Inflammatory macrophage (primary cell): ENCODE measurements at places on chromosomes 7 and 10.

- DNase-seq: no peak
Measured at GRCh38 chr10:120983721-120984120, 132.6 kb downstream of the WDR11 start.

- peak; percentile 69 for DNase-seq
Measured at GRCh38 chr10:88890681-88891381, 10.8 kb downstream of the STAMBPL1 start.

DNA sequence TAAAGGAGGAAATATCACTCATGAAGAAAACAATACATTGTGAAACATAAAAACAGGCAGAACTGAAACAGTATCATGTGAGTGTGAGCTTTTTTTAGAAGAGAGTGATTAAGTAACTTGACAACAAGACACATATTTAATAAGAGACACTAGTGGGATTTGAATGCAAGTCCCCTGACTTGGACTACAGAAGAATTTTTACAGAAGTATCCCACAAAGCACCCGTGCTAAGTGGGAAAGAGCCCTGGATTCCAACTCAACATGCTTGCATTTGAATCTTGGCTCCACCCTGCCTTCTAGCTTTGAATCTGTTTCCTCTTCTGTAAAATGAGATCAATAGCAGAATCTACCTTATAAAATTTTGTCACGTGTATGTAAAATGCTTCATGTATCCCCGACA lies 166.2 kb downstream of the ZNF365 start:
- peak; percentile 91 for DNase-seq

GRCh38 chr10:652233-652632 lies 37.2 kb downstream of the DIP2C start:
- no peak for DNase-seq

DNA sequence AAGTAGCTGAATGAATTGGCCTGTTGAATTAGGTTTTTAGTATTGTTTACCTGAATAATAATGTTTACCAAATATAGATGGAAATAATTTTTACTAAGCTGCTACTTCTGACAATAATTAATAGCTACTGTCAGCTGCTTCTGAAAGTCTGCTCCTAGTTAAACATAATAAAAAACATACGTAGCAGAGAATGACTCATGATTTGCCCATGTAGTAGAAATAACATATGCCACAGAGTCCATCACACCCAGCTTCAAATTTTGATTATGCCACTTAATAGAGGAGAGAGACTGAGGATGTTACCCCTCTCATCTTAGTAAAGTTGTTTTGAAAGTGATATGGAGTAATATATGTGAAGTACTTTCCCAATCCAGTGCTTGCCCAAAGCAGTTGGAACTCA lies 57.6 kb upstream of the MDFIC start:
- no peak for DNase-seq

DNA sequence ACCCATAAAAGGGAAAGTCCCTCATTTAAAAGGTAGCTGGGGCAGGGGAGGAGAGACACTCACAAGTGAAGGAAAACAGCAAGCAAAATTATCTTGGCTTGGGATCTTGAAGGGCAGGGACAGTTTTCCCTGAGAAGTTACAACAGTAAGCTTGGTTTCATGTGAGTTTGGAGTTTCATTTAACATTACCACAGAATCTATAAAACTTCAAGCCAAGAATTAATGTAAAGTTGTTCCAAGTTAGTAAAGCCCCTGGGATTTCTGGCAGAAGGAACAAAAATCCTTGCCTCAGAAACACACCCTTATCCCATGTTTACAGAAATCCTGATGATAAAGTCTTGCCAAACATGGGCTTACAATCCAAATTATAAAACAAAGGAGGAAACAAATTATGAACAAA lies 19.2 kb downstream of the CRPPA start:
- DNase-seq: no peak

GRCh38 chr10:78211561-78212051 lies 177.9 kb downstream of the RPS24 start:
- peak; percentile 45 for DNase-seq

DNA sequence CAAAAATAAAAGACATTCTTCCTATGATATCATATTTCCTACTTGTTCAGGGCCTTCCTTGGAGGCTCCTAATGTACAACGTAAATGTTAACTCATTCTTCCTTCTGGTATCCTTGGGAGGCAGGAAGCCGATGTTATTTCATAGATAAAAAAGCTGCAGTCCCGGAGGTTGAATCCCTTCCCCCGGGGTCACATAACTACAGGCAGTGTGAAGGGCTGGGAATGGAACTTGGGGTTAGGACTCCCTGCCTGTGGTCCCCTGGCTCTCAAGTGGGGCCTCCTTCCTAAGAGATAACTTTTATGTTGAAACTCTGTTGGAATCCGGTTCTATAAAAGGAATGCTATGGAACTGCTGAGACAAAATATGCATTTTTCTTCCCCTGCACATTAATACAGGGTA lies 14.9 kb upstream of the CCDC3 start:
- no peak for DNase-seq

GRCh38 chr10:29811751-29812427 lies 177.1 kb upstream of the SVIL start:
- DNase-seq: peak; percentile 15

DNA sequence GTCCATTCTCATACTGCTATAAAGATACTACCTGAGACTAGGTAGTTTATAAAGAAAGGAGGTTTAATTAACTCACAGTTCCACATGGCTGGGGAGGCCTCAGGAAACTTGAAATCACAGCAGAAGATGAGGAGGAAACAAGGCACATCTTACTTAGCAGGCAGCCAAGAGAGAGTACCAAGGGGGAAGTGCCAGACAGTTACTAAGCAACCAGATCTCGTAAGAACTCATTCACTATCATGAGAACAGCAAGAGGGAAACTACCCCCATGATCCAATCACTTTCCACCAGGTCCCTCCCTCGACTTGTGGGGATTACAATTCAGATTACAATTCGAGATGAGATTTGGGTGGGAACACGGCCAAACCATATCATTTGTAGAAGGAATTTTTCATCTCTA lies 36.3 kb downstream of the NHLRC2 start:
- peak; percentile 15 for DNase-seq

GRCh38 chr7:157372300-157373232 lies 35.8 kb downstream of the DNAJB6 start:
- no peak for DNase-seq

DNA sequence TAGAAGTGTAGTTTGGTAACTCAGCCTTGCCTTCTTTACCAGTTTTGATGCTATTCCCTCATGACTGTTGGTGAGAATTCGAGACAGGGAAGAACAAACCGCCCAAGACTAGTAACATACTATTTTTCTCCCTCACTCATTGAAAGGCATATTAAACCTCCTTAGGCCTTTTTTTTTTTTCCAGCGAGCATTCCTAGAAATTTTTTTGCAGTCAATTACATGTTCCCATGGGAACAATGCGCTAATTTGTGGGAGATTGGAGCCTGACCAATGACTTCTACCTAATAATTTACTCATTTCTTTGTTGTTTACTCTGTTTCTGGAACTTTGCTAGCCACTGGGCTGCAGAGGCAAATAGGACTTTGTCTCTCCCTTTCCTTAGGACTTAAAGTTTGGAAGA lies 6.0 kb downstream of the VPS50 start:
- no peak for DNase-seq

DNA sequence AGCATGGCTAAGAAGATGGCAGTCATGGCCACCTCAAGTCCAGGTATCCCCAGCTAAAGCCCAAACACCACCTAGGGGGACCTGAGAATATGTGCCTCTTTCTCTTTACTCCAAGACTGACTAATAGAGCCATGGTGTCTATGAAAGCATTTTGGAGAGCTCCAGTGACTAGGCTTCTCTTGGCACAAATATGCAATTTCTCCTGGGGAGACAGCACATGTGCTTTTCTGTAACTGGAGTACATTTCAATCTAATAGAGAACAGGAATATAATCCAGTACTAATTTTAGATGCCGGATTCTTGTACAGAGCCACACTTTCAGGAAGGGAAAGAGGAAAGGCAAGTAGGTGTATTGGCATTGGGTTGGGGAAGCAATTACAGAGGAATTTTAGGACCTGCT lies 260.1 kb downstream of the BMPER start:
- no peak for DNase-seq

DNA sequence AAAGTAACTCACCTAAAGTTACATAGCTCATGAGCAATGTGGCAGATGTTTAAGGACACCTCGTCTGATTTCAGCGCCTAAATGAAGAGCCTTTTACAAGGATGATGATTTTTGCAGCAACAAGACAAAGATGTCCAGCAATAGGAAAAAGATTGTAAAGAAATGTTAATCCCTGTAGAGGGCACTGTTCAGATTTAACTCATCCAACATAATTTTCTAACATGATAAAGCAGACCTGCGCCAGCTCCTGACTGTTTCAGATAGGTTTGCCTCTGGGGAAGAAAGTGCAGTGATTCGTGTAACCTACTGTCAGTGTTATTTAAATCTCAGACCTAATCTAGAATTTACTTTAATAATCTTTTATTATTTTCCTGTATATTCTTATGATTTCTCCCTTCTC lies 595.2 kb downstream of the AUTS2 start:
- DNase-seq: no peak

- DNase-seq: no peak
Measured at GRCh38 chr10:47376522-47377220, 7.4 kb downstream of the ZNF488 start.

DNA sequence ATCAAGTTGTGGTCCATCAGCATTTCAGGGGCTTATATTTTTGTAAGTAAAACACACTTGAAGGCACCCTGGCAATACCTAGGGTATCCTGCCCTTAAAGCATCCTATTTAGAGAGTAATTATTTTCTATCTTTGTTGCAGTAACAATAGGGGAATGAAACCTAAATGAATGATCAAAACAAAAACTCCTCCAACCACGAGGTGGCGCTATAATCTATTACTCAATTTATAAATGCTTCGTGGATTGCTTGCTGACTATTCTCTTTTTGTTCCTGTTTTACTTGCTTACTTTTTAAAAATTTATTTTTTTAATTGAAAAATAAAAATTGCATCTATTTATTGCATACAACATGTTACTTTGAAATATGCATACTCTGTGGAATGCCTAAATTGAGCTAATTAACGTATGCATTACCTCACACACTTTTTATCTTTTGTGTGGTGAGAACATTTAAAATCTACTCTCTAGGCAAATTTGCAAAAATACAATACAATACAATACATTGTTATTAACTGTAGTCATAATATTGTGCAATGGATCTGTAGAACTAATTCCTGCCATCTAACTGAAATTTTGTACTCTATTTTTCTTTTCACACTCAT lies 147.7 kb upstream of the BMPER start:
- peak; percentile 53 for DNase-seq

DNA sequence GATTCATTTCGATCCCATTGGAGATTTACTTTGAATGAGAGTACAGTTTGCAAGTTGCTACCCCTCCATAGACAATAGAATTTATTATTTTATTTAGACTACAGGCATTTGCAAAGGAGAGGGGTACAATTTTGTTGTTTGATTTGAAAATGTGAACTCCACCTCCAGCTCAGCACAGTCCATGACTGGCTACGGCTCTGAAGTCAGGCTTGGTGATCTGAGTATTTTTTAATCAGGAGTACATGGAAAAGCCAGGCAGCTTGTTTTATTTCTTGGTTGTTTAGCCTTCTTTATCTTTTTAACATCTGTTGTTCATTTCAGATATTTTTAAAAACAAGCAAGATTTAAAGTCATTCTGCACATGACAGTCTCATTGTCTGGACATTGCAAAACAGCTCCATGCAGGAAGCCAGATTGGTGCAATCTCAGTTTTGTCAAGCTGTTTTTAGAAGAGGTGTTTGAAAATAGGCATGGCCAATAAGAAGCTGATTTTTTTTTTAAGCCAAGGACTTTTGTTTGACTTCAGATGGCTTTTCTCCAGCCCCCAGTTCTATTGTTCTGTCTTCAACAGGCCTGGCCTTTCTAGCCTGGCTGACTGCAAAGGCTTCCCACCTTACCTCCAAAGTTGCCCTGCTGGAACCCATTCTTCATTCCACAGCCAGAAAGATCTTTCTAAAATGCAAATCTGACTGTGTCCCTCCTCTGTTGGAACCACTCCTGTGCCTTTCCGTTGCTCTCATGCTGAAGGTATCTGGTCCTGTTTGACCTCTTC lies 12.2 kb downstream of the PLXDC2 start:
- peak; percentile 84 for DNase-seq

DNA sequence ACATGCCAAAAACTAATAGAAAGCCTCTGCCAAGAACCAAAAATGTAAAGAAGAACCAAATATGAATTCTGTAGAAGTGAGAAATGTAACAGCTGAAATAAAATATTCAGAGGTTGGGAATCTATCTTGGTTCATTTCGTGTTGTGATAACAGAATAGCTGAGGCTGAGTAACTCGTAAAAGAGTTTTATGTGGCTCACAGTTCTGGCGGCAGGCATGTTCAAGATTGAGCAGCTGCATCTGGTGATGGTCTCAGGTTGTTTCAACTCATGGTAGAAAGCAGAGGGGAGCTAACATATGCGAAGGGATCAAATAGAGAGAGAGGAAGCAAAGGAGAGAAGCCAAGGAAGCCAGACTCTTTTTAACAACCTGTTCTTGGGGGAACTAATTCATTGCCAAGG lies 717.2 kb downstream of the TNS3 start:
- DNase-seq: no peak

- no peak for DNase-seq
Measured at GRCh38 chr10:114681542-114681941, 23.5 kb upstream of the ABLIM1 start.

GRCh38 chr7:126803990-126804389 lies 448.8 kb downstream of the GRM8 start:
- DNase-seq: no peak

DNA sequence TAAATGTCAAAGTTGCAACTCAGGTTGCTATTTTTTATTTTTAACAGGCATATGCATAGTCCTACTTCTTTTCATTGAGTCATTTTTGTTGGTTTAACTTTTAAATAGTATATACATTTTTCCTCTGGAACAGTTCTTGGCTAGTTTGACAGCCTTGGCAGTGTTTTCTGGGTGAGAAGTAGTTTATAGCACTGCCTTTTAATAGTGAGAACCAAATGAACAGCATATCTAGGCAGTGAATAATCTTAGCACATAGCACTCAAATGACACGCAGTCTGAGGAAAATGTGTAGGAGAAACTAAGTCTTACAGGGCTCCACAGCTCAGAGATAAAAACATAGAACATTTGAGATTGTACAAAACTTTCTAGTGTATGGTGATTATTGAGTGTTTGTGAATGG lies 265.5 kb upstream of the POT1 start:
- no peak for DNase-seq

- DNase-seq: no peak
Measured at GRCh38 chr7:23915236-23915635, 205.2 kb downstream of the STK31 start.

DNA sequence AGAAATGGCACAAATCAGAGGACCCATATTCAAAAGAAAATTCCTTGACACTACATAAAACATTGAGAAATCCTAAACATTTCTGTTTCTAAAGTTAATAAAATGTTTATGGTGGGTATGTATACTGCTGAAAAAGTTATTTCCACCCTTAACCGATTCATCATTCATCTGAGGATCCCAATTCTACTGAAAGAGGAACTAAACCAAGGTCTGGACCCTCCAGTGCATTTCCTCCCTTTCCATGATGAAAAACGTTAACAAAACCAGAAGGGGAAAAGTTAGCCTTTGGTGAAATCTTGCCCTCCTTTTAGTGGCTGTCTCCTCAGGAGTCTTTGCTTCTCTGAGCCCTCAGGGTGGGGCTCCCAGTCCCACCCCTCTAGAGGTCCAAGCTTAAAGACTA lies 144.5 kb upstream of the ASAH2 start:
- peak; percentile 31 for DNase-seq
